ENCODE measurements at places on chromosomes 16 and 17. TPM values are rescaled to one million over a fixed set of nuclear protein-coding genes. Genes with fewer than 3 reads are reported as not detected.

Gene CCL16
- not detected for total RNA-seq

Gene TM4SF5
- total RNA-seq: 9.5 TPM

Gene MSI2
- total RNA-seq: 30.8 TPM

Gene USP43
- 55.4 TPM for total RNA-seq

Gene MON1B
- 48.7 TPM for total RNA-seq

Gene RPL27
- total RNA-seq: 1,099 TPM

Gene SOX15
- total RNA-seq: not detected

Gene TEKT5
- total RNA-seq: 22.8 TPM

Gene RBFOX1
- total RNA-seq: 20.9 TPM

Gene KRTAP17-1
- total RNA-seq: not detected

Data from stomach (tissue), 19 donors.